ENCODE measurements at places on chromosomes 7 and 10. TPM values are rescaled to one million over a fixed set of nuclear protein-coding genes. Genes with fewer than 3 reads are reported as not detected.

The CHCHD2 gene
- total RNA-seq = 243 TPM

DNA sequence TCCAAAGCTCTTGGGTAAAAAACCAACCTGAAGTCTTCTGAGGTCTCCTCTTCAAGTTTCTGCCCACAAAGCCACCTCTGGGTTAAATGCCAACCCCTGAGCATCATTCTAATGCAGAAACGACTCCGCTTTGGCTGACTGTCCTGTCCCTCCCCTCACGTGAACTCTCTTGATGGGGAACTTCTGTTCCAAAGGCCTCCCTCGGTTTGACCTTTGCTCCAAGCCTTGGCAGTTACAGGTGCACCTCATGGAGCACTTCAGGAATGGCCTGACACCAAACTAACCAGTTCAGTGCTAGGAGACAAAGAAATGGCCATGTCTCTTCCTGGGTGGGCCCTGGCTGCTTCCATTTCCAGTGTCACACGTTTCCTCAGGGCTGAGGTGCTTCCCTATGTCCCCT, 20.0 kb downstream of the CAMK2G start:
- no peaks in the 10 kb centered on the region for H3K27me3 ChIP-seq
- no peak overlapping the region for H3K27ac ChIP-seq
- peaks cover 69% of the 10 kb centered on the region for H3K36me3 ChIP-seq
- no peak overlapping the region for H3K4me3 ChIP-seq
- no peak for DNase-seq

DNA sequence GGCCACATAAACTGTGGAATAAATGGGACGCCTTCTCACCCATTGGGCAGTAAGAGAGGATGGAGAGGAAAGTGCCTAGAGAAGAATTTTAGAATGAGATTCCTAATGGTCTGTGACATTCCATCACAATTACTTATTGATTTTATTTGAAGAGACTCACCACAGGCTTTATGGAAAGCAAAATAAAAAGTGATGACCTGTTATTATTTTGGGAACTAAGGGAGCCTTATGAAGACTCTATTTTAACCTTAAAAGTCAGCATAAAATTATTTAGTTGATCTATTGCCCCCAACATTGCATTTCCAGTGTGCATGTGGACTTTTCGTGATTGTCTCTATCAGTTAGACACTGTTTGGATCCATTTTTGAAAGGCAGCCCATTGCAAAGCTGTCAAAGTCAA, 107.5 kb downstream of the PCLO start:
- H3K4me1 ChIP-seq = no peaks in the 10 kb centered on the region
- H3K27me3 ChIP-seq = no peaks in the 10 kb centered on the region

GRCh38 chr10:97743169-97743943, 6.4 kb downstream of the ZFYVE27 start:
- no peak overlapping the region for H3K4me3 ChIP-seq
- H3K27ac ChIP-seq = no peak overlapping the region
- H3K36me3 ChIP-seq = peaks cover 80% of the 10 kb centered on the region
- no peaks in the 10 kb centered on the region for H3K27me3 ChIP-seq

DNA sequence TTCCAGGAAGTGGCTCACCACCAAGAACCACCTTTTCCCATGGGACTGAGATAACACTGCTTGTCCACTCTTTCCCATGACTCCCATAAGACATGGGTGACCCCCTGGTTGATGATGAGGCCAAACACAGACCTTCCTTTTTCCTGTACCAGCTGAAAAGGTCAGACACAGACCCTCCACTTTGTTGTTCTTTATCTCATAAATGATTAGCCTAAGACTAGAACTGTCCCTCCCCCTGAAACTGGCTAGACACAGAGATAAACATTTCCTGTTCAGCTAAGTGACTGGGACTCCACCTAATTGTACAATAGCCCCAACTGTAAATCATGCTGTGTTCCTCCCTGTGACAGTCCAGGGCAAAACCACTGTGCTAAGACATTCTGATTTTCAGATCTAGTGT, 8.2 kb upstream of the NRG3 start:
- H3K4me3 ChIP-seq = no peak overlapping the region
- no peak for DNase-seq
- no peaks in the 10 kb centered on the region for H3K36me3 ChIP-seq
- no peaks in the 10 kb centered on the region for H3K4me1 ChIP-seq
- no peak overlapping the region for H3K27ac ChIP-seq

DNA sequence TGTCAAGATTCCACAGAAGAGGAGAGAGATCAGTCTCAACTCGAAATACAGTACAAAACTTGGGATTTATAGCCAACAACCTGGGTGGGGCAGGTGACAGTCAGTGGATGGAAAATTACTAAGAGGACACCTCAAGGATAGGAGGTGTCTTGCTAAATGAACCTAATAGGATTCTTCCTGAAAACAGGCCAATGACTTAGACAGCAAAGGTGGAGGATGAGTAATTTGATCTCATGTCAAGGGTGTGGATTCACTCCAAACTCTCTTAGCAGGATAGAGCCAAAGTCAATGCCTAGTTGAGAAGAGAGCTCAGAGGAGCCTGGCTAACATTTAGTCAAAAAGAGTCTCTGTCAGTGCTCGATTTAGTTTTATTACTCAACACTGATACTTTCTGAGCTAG, 106.7 kb upstream of the INSYN2A start:
- no peaks in the 10 kb centered on the region for H3K36me3 ChIP-seq
- no peak overlapping the region for H3K4me3 ChIP-seq
- no peaks in the 10 kb centered on the region for H3K4me1 ChIP-seq
- no peak for DNase-seq

The PRSS37 gene
- total RNA-seq = not detected

The ANKRD2 gene
- not detected for total RNA-seq

The ZNHIT1 gene
- total RNA-seq = 41.8 TPM

All from CD4-positive, CD25-positive, alpha-beta regulatory T cell (primary cell).